ENCODE measurements at places on chromosomes 1 and 21. TPM values are rescaled to one million over a fixed set of nuclear protein-coding genes. Genes with fewer than 3 reads are reported as not detected.

Gene RYR2
- not detected for total RNA-seq

Gene CELA2B
- total RNA-seq, result not detected

Gene TTC24
- total RNA-seq, result not detected

Gene ANGPTL3
- total RNA-seq, result not detected

Gene RABGAP1L
- 29.8 TPM for total RNA-seq

Gene UBXN10
- not detected for total RNA-seq

Gene PCP4L1
- total RNA-seq, result not detected

Gene C1QC
- not detected for total RNA-seq

Gene PTPN7
- total RNA-seq, result not detected

Gene ERG
- total RNA-seq, result not detected

Gene GPA33
- total RNA-seq, result not detected

Gene HORMAD1
- total RNA-seq, result 0.43 TPM

Gene GJA8
- not detected for total RNA-seq

Gene DISC1
- 9.9 TPM for total RNA-seq

Gene FCGR2B
- not detected for total RNA-seq

Gene COL16A1
- total RNA-seq, result 156 TPM

Gene SLC26A9
- not detected for total RNA-seq

Gene MTMR11
- total RNA-seq, result 7.8 TPM

Gene SPATA45
- total RNA-seq, result 0.43 TPM

Gene RAB13
- 36.7 TPM for total RNA-seq

Gene STK40
- 24.6 TPM for total RNA-seq

Gene TMEM269
- total RNA-seq, result under 0.01 TPM

Gene TSTD1
- total RNA-seq, result 1.6 TPM

Gene OBSCN
- total RNA-seq, result 14.5 TPM

Gene NHLH1
- not detected for total RNA-seq

Gene NCSTN
- total RNA-seq, result 109 TPM

Gene PYCR2
- 36.7 TPM for total RNA-seq

Gene CAMK2N1
- 8.4 TPM for total RNA-seq

Gene NUAK2
- total RNA-seq, result 12.1 TPM

Gene OPRD1
- total RNA-seq, result not detected

Gene APOBEC4
- total RNA-seq, result not detected

Gene FCN3
- not detected for total RNA-seq

Gene CTXND2
- not detected for total RNA-seq
